Activated CD8-positive, alpha-beta memory T cell treated with anti-CD3 and anti-CD28 coated beads, Interleukin-2, amount 50 U/mL, for 48 hours (primary cell): ENCODE measurements at places on chromosomes 12 and 14.

GRCh38 chr12:94618995-94619695 is 31.2 kb downstream of the TMCC3 start:
- DNase-seq = no peak

DNA sequence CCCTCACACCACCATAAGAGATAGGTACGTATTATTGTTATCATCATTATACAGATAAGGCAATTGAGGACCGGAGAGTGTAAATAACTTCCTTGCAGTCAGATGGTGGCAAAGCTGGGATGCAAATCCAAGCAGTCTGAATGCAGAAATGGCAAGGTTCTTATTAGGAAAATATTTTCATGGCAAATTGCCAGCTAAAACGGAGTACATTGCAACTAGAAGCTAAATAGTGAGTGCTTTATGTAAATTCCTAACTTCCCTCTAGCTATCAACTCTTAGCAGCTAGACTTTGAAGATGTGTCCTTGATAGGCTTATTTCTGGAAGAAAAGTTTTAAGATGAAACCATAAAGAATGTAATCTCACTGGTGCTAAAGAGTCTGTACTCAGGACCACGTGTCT is 323.9 kb upstream of the DIO2 start:
- DNase-seq = no peak

DNA sequence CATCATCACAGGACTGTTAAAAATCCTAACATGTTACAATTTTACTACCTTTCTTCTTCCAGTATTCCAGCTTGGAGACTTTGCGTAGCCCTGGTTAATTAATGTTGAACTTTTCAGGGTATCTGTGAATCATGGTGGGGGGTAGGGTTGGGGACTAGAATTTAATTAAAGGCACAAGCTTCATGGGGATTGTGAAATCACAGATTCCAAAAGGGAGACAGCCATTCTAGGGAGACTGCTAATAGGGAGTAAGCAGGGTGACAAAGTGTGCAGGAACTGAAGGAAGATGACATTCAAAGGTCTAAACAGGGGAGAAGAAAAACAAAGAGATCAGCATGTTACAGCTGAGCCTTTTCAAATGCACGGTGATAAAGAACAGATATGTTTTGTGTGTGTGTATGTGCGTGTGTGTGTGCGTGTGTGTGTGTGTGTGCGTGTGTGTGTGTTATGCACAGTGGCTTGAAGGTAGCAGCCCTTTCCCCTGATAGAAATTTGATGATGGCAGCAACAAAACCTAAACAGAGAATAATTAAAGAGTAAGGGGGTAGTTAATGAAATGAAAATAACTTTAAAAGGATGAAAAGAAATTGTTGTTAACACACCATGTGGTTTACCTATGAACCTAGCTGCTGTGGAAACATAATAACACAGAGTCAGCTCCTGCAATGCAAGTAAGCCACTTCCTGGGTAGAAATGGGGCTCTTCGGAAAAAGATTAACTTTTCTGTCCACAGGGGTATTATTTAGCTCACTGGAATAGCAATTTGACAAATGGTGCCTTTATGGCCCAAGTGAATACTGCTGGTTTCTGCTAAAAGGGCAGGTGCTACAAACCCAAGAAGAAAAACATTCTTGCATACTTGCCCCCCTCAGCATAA is 581.7 kb downstream of the DIO2 start:
- no peak for DNase-seq

DNA sequence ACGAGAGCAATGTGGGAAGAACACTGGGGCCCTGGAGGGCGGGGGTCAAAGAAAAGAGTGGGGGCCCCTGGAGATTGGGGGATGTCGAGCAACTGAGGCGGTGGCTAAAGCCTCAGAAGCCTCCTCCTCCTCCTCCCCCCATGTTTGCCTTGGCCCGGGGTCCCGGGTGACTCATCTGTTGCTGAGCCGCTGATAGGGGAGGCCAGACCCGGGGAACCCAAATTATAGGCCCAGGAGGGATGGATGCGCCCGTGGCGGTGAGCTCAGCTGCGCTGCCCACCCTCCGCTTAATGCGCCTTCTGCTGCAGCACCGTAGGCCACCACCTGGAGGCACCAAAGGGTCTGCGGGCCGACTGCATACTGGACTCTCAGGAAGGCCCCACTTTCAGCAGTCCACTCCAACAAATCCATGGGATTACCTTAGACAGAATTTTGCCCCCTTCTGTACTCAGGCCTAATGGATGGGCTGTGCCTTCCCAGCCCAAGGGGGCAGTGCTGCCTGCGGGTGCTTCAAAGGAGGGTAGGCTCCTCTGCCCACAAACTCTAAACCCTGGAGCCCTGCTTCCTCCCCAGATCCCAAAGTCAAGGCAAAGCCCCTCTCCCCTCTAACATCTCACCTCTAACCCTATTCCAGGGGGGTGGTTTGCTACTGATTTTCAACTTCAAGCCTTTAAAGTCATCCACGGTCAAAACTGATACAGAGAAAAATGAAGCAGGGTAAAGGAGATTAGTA is 2.6 kb upstream of the WNT10B start:
- DNase-seq = peak; percentile 71

GRCh38 chr14:92425101-92425500 is 88.5 kb upstream of the RIN3 start:
- no peak for DNase-seq

DNA sequence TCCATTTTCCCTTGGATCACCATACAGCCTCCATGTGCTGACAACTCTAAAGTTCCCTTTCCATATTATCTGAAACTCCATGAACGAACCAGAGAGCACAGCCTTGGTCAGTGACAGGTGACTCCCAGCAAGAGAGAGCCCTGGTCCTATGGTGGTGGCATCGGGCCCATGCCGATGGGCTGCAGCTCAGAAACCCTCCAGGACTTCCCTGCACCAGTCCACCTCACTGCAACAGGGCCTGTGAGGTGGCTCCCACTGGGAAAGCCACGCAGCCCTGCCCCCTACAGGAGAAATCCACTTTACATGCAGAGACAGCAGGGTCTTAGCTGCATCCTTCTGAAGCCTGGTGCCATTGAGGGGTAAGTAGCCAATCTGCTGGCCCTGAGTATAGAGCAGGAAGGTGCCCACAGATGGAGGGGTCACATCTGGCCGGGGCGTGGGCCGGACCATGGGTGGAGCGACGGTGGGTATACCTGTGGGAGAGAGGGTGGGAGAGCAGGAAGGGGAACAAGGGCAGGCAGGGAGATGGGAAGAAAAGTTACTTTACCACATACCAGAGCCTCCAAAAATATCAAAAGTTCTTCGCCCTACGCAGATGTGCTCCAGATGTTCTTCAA is 24.7 kb downstream of the RTRAF start:
- DNase-seq = no peak

GRCh38 chr14:105124823-105125222 is 43.8 kb downstream of the JAG2 start:
- DNase-seq = peak; percentile 18

- DNase-seq = no peak
Measured at GRCh38 chr12:7948589-7949260, 12.7 kb upstream of the SLC2A3 start.

DNA sequence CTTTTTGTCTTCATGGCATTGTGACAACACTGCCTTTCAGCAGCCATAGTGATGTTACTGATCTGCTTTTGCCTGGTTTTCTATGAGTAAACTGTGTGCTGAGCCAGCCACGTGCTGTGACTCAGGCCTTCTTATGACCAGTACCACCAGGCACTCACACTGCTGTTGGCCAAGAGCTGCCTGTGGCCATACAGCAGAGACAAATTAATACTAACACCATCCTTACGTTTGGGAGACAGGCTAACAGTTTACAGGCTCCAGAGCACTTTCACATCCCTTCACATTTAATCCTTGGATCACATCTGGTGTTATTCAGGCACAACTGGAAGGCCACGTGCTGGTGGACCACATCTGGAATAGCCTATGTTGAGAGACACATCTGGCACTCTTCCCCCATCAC is 377.9 kb downstream of the CCDC91 start:
- DNase-seq = no peak

DNA sequence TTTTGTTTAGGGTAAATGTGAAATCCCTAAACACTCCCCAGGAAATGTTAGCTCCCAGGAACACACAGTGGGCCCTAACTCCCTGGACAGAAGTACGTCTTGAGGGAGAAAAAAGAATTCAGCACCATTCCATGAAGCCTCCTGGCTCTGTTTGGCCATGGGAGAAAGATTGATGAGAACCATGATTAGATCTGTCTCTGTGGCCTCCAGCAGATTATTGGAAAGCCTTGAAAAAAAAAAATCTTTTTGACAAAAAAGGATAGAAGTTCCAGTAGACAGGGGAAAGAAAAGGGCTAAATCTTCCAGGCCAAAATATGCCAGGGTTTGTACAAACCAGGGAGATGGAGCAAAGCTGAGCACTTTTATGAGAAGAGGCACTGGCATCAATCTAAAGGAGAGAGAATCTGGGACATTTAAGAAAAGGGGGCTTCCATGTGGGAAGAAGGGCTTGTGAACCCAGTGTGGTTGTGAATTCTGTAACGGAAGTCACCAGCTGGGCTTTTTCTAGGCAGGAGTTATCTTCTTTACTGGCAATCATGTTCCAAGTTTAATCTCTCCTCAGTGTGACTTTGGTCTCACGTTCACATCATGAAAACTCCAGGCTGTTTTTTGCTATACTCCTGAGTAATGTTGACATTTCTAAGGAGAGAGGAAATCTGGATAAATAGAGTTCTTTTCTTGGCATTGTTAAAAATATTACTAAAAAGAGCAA is 426.7 kb downstream of the RAD51B start:
- DNase-seq = no peak

DNA sequence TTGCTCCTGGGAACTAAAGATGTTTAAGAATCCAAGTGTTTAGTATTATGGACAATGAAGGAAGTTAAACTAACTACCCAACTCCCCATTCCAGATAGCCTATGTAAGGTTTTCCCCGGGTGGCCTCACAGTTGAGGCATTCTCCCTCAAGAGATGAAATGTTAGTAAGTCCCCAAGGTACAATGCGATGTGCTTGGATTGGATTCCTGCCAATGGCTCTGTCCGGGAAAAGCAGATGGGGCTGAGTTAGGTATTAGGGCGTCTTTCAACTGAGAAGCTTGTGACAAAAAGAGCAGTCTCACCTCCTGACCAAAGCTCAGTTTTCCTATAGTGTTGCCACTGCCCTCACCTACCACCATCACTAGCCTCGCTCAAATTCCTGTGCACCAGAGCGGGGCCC is 64.8 kb upstream of the E2F7 start:
- no peak for DNase-seq
